Effector CD4-positive, alpha-beta T cell (primary cell): ENCODE measurements at places on chromosomes 2 and 18.

DNA sequence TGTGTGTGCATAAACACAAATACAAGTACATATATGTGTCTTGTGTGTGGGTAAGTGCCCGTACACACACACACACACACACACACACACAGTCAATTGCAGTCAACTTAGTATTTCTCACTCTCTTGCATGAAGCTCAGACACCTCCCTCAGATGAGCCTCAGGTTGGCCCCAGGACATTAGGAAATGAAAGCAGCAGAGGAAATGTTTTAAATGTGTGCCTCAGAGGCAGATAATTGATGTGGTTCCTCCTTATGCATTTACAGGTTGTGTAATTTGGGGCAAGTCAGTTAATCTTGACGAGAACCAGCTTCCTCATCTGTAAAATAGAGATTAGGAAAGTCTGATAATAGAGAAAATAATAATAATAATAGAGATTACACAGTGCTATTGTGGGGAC lies 814.0 kb upstream of the ID2 start:
- DNase-seq: no peak

GRCh38 chr2:172811027-172811426 lies 75.4 kb downstream of the RAPGEF4 start:
- no peak for DNase-seq

DNA sequence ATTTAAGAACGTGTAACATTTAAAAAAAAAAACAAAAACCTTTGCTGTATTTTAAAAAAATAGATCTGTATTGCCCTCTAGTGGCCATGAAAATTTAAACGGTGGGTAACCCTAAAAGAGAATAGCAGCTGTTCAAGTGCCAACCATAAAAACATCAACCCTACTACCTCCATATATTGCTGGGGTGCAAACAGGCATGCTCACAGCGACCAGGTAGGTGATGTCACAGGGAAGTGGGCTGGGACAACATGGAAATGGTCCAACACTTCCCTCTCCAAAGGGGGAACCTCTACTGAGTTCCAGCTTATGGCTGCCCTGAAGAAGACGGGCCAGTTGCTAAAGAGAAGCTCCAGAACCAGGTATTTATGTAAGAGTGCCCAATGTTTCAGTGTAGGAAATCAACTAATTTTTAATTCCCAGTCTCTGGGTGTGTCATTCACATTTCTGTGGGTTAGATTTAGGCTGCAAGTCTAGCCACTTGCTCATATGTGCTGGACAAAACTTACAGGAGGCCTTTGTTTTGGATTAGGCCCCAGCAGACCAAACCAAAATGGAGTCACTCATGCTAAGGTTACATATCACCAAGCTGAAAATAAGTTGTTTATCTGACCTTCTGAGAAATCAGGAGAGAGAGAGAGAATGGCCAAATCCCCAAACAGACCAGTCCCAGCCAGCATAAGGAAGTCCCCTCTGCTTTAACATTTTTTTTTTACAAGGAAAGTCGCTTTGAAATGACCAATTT lies 54.5 kb downstream of the SKA1 start:
- no peak for DNase-seq

GRCh38 chr2:191818725-191819350 lies 28.1 kb downstream of the CAVIN2 start:
- DNase-seq: no peak

DNA sequence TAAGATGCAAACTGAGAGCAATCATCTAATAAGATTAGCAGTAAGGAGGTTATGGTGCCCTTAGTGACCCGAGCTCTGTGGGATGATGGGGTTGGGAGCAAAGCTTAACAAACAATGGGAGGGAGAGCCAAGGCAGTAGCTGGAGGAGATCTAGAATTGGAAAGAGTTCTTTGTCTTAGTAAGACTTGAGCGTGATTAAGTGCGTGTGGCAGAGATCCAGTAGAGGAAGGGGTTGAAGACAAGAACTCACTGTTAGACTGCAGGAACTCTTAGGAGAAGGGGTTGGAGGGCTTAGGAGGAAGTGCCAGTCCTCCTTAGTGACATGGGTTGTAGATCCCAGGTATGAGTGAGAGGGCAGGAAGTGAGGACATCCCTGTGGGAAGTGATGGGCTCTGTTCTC lies 184.7 kb downstream of the GFPT1 start:
- DNase-seq: no peak

DNA sequence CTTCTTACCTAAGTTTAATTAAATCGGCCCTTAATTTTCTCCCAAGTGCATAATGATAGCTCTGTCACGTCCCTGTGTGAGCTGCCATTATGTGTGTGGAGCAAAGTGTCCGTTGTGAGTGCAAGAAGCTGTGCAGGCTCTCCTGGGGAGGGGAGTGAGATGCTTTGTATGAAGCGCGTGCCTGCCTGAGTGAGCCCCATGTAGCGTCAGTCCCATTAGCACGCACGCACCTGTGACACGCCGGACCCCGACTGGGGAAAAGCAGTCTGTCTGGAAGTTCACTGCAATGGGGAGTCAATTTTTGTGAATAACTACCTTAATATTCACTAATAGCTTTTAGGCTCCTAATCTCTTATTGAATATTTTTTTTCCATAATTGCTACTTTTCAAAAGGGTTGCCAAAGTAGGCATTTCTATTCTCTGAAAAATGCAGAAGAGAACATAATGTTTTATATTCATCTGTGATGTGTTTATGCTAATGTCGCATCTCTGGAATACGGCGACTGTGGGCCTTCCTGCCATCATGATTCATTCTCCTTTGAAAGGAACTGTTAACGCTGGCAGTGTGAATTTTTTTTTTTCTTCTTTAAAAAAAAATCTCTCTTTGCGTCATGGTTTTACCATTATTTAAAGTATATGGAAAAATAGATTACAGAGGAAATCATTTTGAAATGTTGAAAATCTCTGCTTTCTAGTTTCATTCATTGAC lies 157.7 kb downstream of the COL4A4 start:
- DNase-seq: no peak

DNA sequence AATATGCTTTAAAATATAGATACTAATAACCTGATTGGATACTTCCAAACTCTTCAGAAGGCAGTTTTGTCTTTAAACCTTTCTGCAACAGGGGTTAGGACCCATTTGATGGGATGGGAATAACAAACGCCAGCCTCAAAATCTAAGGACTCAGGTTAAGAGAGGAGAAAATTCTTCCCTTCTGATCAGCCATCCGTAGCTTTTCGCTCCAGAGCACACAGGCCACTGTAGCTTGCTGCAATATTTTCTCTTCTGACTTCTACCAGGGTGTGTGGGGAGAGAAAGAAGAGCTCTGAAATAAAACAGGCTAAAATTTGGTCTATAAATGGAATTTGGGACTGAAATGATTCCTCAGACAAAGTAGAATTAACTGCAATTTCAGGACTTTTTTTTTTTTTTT lies 95.1 kb downstream of the ALPK2 start:
- DNase-seq: no peak

DNA sequence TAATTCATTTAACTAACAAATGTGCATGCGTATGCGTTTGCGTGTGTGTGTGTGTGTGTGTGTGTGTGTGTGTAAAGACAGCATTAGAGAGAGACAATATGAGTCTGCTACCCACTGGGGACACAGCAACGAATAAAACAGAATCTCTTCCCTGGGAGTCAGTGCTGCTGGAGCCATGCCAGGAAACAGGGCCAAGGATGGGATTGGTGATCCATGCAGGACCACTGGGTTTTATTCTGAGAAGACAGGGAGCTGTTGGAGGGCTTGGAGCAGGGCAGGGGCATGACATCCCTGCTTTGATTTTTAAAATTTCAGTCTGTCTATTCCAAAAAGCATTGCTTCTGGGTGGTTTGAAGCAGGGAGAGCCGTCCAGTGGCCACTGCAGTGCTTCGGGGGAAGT lies 62.9 kb downstream of the PDCL3 start:
- no peak for DNase-seq

DNA sequence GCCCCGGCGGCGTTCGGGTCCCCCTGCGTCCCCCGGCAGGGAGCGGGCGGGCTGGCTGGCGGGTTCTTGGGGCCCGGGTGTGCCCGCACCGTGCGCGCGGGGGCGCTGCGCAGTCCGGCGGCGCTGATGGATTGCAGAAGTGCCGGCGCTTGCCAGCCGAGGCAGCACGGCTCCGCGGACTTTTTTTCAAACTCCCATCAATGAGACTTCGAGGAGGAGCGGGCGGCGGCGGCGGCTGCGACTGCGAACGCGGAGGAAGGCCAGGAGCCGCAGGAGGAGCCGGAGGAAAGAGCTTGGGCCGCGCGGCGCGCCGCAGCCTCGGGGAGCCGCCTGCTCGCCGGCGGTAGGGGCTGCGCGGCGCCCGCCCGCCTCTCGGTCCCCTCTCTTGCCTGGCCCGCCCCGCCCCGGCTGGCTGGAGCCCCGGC lies at the start of gene GLI2:
GLI2 (plus strand) TSS at position 123 of the 425 bp plus-strand sequence. CDS start 61,453 bp downstream, outside the sequence.
- no peak for DNase-seq

GRCh38 chr18:13548966-13549879 lies 177.1 kb downstream of the FAM210A start:
- DNase-seq: no peak

DNA sequence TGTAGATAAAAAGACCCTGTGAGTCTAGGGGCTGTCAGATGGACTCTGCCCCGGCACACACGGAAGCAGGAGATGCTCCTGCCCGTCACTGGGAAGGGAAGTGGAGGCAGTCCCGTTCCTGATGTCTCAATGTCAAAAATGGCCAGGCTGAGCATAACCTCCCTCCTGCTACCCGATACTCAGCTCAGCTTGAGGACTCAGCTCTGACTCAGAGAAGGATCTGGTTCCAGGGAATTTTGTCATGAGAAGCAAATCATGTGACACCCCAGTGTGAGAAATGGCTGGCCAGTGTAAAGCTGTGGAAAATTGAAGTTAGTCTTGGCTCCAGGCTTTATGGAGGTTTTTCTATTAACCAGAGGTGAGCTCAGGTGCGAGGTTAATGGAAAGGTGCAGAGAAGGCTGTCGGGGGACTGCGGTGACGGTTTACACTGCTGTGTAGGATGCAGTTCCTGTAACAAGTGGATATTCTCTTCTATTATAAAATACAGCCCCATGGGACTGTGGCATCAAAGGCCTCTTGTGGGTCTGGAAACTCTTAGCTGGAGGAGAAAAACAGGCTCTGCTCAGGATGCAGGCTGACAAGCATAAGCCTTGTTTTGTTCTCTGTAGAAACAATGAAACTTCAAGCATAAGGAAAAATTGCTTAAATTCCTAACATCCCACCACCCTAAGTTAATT lies 24.7 kb upstream of the AGAP1 start:
- DNase-seq: no peak

GRCh38 chr18:55407774-55408535 lies 180.0 kb downstream of the TCF4 start:
- DNase-seq: no peak

- no peak for DNase-seq
Measured at GRCh38 chr2:240814280-240814679, 5.7 kb downstream of the KIF1A start.

DNA sequence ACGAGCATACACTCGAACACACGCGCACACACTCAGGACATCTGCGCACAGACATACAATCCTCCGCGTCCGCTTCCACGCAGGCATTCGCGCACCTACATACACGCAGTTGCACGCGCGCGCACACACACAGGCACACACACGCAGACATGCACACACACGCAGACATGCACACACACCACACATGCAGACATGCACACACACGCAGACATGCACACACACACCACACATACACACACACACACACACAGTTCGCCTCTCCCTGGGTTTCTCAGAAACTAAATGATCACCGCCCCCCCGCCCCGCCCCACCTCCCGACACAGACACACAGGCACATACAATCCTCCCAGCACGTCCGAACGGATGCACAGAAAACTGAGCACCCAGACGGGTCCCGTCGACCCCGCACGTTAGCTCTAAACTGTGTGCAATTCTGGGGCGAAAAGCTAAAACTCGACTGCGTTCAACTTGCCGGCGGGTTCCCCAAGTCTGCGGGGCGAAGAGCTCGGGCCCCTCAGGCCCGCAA lies 1.0 kb downstream of the EPHA4 start:
- DNase-seq: peak; percentile 15

DNA sequence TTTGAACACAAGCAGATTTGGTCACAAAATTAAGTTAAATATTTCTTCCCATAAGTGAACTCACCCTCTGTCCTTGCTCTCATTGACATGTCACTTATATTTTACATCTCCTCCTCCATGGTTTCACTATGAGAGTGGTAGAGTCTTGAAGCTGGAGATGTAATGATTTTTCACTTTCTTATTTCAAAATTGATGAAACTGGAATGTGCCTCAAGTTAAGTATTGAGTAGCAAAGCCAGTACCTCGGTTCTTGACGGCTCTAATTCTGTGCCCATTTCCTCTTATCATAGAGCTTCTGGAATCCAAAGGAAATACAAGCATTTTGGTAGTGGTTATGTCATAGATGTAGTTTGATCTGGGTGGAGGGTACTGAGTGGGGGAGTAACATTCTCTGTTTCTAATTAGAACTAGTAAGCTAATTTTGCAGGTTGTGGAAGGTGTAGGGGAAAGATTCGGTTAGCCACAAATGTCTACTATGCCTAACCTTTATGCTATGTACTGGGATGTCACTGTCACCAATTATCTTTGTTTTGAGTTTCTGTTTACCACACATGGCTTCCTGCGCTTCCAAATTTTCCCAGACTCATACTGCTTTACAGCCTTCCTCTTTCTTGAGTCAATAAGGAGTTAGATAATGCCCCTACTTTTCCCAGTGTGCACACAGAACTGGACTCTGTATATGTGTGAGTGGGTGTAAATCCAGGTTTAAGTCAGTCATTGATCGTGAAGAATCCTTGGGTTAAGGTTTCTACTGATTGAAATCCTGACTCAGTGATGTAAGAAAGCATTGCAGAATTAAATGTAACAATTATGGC lies 96.8 kb downstream of the DIS3L2 start:
- DNase-seq: no peak

DNA sequence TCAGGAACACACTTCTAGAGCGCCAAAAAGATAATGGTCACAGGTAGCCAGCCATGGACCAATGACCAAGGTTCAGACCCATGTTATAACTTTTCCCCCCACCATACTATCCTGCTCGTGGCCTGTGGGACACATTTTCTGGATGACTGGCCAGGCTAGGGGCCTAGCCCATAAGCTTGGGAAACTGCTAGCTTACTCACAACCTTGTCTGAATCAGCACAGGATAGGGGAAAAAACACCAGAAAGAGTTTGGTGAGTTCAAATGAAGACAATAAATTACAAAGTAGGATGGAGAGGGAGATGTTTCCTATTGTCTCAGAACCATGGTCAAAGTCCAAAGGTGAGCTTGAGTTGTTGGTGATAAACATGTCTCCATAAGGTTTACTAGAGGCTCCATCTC lies 156.3 kb upstream of the CCDC68 start:
- DNase-seq: no peak

- no peak for DNase-seq
Measured at GRCh38 chr2:23497536-23497935, 112.6 kb downstream of the KLHL29 start.

- no peak for DNase-seq
Measured at GRCh38 chr18:66722671-66723070, 118.8 kb upstream of the CDH19 start.

GRCh38 chr18:70377857-70378701 lies 89.2 kb downstream of the SOCS6 start:
- DNase-seq: no peak

GRCh38 chr2:104444889-104445288 lies 409.0 kb upstream of the POU3F3 start:
- DNase-seq: no peak

- DNase-seq: no peak
Measured at GRCh38 chr2:127275356-127275755, 18.6 kb downstream of the ERCC3 start.
